ENCODE measurements at places on chromosomes 7 and 10.

DNA sequence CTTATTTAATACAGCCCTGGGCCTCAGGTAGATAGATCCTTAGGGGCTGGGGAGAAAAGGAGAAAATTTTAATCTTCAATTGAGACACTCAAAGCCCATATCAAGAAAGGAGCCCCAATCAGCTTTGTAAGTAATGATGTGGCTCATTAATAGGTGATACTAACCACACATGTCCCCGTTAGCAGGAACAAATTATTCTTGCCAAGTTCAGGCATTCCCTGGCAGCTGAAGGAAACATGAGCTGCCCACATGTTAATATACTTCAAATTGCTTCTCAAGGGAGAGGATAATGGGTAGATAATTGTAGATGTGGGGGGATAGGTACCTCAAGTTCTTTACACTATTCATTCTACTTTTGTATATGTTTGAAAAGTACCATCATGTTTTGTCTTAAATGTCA lies 14.5 kb downstream of the IFIT5 start:
- DNase-seq, result no peak

DNA sequence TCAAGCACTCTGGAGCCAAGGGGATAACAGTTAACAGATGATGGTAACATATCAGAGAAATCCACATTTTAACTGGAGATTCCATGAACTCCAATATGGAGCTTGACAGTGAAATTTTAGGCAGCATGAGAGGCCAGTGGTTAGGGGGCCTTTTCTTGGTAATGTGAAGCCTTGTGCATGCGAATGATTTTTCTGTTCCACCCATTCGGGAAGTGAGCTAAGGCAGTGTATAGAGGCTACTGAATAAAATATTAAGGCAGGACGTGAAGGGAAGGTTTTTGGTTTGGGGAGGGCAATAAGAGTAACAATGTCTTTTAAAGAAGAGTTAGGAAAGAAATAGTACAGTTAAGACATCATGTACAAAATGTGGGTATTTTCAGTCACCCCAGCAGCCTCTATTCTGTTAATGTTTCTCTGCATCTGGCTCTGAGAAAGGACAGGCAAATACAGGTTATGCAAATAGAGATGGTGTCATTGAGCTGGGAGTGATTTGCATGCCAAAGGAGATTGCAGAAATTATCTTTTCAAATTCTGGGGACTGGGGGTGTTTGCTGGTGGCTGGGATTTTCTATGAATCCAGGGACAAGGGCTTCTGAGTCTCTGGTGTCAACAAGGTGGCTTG lies 6.8 kb upstream of the TAS2R60 start:
- no peak for DNase-seq

- DNase-seq, result no peak
Observed at GRCh38 chr7:128197989-128198580, 43.0 kb upstream of the LEP start.

- DNase-seq, result no peak
Observed at GRCh38 chr10:33216661-33217427, 117.6 kb downstream of the NRP1 start.

DNA sequence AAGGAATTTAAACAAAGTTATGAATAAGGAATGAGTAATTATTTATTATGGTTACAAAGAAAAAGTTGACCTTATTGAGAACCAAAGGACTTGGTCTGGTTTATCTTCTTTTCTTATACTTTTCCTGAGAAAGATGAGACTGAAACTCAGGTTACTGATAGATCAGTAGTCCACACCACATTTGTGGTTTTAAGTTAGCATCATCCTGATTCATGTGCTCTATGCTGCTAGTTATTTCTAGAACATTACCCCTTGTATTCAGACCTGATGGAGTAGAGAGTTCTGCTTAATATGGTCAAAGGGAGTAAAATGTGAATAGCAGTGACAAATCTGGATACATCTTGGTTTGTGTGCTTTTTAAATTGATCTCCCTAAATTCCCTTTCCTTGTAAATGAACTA lies 63.8 kb downstream of the FOXP2 start:
- no peak for DNase-seq

DNA sequence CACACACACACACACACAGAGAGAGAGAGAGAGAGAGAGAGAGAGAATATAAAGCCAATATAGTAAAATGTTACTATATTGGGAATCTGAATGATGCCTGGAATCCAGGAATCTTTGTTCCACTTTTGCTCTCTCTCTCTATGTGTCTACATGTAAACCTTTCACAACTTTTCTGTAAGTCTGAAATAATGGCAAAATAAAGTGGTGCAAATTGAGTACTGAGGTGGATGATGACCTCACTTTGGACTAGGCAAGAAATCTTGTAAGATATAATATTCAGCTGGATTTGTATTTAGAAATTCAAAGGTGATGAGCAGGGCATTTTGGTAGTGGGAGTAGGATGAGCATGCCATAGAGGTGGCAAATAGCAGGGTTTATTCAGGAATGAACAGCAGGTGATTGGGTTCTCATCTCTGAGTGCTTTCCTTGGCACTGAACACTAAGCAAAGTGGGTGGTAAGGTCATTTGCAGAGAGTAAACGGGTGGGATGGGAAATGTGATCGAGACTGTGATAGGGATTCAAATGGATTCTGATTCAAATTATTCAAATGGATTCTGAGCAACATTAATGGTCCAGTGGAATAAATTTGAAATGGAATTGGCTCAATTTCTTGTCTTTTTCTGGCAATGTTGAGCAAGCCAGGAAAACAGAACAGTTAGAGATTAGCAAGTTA lies 9.7 kb upstream of the ANLN start:
- no peak for DNase-seq

- peak; percentile 89 for DNase-seq
Observed at GRCh38 chr10:79322616-79323543, 24.4 kb upstream of the PPIF start.

DNA sequence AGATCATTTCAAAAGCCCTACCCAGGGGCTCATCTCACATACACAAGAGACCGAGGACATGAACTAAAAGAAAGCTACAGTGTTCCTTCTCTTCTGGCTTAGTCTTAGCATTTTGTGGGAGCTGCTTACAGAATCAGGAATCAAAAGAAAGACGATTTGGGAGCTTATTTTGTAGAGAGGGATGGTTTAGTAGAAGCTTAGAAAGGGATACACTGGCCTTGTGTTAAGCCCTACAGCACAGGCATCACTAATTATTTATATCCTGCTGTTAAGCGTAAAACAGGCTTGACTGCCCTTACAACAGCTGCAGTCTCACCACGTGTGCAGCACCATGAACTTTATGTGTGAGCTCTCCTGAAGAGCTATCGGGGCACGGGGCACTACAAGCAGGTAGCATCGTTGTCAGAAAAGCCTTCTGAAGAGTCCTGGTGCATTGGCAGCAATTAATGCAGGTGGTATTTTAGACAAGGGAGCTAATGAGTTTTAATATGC lies 798.3 kb downstream of the NXPH1 start:
- DNase-seq, result no peak

GRCh38 chr10:6228010-6228511 lies 25.3 kb downstream of the PFKFB3 start:
- no peak for DNase-seq

DNA sequence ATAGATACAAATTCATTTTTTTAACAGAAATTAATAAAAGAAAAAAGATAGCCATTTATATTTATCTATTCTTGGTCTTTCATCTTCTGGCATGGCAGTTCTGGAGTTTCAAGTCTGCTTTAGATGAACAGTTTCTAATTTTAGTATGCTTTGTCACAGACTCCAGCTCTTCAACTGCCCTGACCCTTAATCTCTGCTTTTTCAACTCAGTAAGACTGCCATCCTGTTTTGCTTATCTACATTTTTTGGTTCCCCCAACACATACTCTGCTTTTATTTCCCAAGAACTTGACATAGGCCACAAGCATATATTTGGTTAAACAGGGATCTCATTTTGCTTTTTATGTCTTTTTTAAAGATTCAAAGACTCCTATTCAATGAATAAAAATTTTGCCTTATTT lies 309.3 kb upstream of the KCND2 start:
- no peak for DNase-seq

DNA sequence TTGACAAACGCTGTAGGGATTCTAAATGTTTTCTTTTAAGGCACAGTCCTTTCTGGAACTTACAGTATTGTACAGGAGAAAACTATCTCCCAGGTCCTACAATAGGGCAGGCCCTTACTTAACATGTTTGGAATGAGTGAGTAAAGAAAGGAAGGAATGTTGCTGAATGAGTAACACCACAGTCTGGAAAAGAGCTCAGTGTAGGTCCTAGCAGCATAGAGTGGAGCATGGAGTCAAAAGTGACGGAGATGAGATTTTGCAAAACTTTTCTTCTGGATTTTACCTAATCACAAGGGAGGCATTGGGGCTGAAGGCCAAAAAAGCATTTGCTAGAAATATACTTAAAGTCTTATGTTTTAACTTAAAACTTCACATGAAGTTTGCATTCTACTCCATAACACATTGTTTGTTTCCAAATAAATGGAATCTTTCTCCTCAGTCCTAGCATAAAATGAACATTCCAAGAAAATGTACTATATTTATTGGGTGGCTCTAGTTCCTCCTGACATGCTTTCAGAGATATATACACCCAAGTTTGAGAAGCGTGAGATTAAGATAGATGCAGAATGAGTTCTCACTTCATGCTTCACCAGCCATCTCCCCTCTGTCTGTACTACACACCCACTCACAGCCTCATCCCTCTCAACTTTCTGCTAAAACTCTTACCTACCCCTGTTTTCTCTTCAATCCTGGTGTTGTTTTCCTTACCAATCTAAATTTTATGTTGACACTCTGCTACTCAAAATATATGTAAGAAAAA lies 20.2 kb upstream of the ADD3 start:
- DNase-seq, result no peak

DNA sequence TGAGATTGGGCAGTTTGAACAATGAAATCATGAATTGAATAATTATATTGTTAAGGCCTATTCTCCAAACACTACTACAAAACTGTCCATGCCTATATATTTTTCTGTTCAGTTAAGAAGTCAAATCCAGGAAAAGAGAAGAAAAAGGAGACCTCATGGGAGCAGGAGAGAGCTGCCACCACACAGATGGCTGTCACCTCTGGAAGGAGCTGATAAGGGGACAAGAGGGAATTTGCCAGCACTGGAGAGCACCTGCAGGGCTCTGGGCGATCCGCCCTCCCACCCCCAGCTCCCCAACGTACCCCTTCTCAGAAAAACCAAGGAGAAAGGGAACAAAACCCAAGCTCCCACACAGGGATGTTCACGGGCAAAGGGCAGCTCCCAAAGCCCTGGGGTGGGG lies 227.8 kb downstream of the TNS3 start:
- no peak for DNase-seq

DNA sequence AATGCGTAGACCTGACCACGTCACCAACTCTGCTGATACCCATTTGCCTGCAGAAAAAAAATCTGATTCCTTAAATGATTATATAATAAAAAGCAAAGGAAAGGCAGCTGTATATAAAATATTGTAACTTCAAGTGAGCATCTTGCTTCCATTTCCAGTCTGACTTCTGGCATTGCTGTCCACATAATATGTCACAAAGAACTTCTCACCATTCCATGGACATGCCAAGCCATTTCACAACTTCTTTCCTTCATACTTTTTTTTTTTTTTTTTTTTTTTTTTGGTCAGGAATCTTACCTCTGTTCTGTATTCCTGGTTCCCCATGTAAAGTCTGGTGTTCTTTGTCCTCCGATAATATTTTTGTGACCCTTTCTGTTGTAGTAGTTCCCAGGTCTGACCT lies 165.5 kb downstream of the SND1 start:
- no peak for DNase-seq

GRCh38 chr7:75656740-75657139 lies 82.0 kb downstream of the HIP1 start:
- no peak for DNase-seq

GRCh38 chr7:73971322-73971703 lies 56.7 kb upstream of the ELN start:
- DNase-seq, result no peak

DNA sequence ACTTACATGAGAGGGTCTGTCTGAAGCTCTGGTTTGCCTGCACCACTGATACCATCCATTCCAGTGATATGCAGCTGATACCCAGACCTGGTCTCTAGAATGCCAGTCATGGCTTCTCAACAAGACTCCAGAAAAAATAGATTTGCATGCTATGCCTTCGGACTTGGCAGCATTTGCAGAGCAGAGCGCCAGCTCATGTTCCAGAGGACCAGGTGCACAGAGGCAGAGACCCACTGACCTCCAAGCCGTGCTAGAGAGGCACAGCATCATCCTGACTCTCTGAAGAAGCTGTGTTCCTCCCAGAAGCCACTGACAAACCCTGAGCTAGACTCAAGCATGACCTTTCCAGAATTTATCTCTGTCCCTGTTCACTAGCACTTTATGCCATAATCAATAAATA lies 6.9 kb upstream of the PRKAG2 start:
- no peak for DNase-seq

- DNase-seq, result no peak
Observed at GRCh38 chr7:82312646-82313045, 130.9 kb downstream of the CACNA2D1 start.

DNA sequence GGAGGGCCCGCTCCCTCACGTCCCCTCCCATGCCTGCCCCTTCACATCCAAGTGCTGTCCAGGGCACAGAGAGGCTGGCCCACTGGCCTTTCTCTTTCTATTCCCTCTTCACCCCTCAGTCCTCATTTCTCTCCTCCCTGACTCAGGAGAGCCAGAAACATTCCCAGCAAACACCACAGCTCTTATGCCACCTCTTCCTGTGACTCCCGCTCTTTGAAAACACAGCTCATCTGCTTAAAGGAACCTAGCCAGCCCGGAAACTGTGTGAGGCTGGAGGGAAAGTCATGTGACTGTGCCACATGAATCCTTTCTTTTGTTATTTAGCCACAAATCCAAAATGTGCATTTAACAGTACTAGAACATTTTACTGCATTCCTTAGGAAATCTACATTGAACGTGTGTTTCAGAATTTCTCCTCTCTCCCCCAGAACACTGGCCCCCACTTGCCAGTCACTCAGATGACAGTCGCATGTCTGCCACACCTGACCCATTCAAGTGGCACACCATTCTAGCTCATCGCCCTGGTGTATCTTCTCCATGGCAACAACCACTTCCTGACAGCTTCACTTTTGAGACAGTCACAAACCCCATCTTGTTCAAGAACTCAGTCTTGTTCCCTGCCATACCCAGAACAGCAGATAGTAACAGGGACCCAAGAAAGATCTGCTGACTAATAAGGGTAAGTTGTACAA lies 42.8 kb downstream of the GRB10 start:
- DNase-seq, result peak; percentile 29

DNA sequence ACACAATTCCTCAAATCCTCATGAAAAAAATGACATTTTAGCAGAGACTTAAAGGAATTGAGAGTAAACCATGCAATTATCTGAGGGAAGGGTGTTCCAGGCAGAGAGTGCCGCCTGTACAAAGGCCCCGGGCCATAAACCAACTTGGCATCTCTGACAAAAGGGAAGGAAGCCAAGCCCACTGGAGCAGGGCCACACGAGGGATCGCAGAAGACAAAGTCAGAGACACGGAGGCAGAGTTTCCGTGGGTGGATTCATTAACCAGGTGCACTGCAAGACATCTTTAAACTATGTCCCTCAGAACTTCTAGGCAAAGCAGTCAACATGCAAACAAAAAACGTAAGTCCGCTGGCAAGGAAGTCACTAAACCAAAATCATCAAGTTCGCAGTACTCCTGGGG lies 92.0 kb downstream of the SFMBT2 start:
- DNase-seq, result no peak

- no peak for DNase-seq
Observed at GRCh38 chr7:32033006-32033405, 37.2 kb downstream of the PDE1C start.

- DNase-seq, result no peak
Observed at GRCh38 chr10:129685271-129685670, 218.2 kb downstream of the MGMT start.

GRCh38 chr7:155261031-155261985 lies 36.4 kb upstream of the INSIG1 start:
- DNase-seq, result no peak

GRCh38 chr7:11539853-11540252 lies 292.1 kb downstream of the THSD7A start:
- no peak for DNase-seq
